ENCODE measurements at places on chromosomes 2 and 18.

DNA sequence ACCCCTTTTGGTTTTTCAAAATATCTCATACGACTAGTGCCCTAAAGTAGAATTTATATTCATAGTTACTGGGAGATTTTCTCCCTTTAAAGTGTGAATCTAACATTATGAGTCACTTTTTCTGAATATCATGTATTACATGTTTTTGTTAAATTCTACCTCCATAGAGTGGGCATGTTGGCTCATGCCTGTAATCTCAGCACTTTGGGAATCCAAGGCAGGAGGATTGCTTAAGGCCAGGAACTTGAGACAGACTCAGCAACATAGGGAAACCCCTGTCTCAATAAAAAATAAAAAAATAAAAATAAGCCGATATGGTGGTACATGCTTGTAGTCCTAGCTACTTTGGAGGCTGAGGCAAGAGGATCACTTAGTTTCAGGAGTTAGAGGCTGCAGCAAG, 45.3 kb upstream of the UNC80 start:
- no peak for DNase-seq

DNA sequence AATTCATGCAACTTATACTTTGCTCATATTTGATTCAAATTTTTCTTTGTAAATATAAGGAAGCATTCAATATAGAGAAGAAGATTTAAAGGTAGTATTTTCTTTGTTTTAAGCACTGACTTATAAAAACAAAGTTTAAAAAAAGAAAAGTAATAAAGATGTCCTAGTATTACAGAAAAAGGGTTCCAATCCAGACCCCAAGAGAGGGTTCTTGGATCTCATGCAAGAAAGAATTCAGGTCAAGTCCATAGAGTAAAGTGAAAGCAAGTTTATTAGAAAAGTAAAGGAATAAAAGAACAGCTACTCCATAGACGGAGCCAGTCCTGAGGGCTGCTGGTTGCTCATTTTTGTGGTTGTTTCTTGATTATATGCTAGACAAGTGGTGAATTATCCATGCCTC, 267.9 kb downstream of the CTNNA2 start:
- no peak for DNase-seq

DNA sequence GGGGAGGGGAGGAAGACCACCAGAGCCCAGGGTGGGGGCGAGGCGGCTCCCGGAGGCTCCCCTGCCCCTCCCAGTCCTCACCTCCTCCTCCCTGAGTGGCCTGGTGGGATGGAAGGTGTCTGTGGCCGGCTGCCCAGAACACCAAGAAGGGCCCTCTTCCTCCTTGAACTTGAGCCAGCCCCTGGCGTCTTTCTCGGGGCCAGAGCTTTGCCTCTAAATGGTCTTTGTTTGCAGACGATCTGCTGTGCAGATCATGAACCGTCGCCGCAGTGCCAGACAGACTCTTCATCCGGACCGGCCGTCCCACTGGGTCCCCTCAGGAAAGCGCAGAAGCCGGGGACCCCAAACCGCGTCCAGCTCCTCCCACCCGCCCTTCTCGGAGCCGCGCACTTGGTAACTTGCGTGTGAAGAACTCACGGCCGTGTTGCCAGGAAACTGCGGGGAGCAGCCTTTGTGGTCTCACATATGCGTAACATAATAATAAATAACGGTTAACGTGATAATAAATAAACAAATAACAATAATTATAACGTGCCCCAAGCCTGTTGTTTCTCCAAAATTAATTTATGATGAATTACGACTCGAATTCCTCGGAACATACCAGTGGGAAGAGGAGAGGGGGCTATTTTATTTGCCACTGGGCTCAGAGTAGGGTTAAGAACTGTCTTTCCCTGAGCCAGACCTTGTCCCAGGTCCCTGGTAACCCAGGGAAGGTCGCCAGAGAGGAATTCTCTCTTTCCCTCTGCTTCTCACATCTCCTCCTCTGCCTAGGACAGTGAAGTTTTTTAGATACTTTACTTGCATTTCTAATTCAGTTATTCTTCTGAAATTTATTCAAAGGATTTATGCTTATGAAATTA, 41.0 kb downstream of the PTGR3 start:
- DNase-seq = no peak

- DNase-seq = no peak
These were observed 29.6 kb downstream of the CSRNP3 start for GRCh38 chr2:165499131-165499530.

DNA sequence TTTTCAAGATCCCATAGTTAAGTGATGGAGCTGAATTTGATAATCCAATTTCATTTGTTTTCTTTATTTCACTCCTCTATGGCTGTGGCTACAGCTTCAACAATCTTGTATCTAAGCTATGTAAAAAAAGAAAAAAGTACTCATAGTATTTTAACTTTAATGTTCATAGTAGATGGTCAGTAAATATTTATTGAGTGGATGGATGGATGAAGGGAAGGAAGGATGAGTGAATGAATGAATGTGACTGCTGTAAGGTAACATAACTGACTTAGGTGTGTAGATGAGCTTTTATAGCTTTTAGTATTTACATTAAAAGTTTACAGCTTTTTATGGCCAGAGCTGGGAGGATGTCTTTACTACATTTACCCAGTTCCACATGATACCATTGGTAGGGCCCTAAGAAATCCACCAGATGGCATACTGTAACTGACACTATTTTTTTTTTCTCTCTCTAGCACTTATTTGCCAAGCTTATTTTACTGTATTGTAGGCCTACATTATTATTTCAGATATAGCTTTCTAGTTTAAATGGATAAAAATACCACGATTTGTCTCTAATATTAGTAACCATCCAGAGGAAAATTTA, 13.4 kb upstream of the HRH4 start:
- DNase-seq = no peak

- no peak for DNase-seq
These were observed 15.8 kb upstream of the PIEZO2 start for GRCh38 chr18:11165138-11165537.

- no peak for DNase-seq
These were observed 19.1 kb downstream of the MXD1 start for GRCh38 chr2:69933839-69934613.

GRCh38 chr2:235566415-235566814, 72.6 kb downstream of the AGAP1 start:
- no peak for DNase-seq

- DNase-seq = no peak
These were observed 54.6 kb downstream of the ITGB6 start for GRCh38 chr2:160145471-160145870.

- DNase-seq = no peak
These were observed 471.1 kb upstream of the MEX3C start for GRCh38 chr18:51668607-51669006.

GRCh38 chr2:207683438-207683837, 28.0 kb upstream of the CCNYL1 start:
- DNase-seq = no peak

GRCh38 chr2:129101186-129101585, 782.5 kb upstream of the HS6ST1 start:
- DNase-seq = no peak

- no peak for DNase-seq
These were observed 19.4 kb downstream of the THAP4 start for GRCh38 chr2:241617431-241618154.

DNA sequence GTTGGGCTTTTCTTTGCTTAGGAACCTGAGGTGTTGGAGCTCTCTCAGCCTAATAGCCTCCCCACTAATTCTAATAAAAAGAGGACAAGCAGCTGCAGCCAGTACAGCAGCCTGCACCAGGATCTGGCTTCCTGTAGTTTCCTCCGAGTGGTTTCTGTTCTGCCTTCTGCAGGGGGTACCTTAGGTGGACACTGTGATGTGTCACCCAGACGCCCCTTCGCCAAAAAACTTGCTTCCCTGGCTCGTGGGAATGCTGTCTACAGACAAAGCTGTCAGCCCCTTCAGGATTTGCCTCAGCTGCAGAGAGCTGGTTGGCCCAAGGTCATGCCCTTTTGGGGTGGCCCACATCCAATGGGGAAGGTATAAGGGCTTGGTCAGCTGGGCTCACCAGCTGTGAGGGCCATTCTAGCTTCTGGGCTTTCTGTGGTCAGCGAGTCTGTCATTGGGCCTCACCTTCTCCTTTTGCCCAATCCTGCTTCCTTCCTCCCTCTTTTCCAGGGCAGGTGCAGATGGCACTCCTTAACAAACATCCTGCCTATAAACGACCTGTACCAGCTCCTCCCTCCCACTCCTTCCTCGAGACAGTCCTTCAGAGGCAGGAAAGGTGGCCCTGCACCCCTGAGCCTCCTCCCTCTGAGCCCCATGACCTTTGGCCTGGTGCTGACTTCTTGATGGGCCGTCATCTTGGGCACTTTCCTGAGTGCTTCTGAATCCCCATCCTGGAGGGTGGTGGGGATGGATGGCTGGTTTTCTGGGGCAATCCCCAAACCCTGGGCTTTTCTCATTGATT, 44.0 kb upstream of the ROCK2 start:
- DNase-seq = no peak

DNA sequence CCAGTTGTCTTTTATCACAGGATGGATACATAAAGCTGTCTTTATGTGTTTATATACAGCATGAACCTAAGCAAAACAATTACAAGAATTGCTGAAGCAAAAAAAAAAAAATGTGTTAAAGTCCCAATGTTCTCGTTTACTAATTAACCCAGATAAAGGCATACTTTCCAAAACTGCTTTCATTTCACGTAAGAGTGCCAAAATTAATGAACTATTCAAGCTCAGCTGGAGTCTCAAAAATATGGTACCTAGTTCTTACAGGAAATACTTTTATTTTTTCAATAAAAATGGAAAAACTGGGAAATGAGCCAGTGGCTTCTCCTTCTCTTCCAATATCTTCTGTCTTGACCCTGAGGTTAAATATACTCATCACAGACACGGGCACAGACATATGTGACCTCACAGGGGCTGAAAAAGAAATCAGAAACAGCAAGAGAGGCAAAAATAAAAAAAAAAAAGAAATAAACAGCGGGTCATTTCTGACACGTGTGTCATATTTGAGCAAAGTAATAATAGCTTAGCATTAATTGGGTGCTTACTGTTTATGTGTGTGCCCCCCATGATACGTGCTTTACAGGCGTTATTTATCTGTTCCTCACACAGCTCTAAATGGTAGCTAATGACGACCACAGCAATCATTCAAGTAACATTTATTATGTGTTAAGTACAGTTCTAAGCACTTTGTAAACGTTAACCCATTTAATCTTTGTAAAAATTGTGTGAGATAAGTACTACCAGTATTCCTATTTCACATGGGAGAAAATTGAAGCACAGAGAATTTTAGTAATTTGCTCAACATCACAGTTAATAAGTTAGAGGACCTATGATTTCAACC, 158.0 kb upstream of the MMADHC start:
- no peak for DNase-seq

GRCh38 chr2:221896505-221897151, 324.5 kb upstream of the EPHA4 start:
- no peak for DNase-seq

- DNase-seq = no peak
These were observed 237.6 kb downstream of the PRKCE start for GRCh38 chr2:45889053-45889452.

DNA sequence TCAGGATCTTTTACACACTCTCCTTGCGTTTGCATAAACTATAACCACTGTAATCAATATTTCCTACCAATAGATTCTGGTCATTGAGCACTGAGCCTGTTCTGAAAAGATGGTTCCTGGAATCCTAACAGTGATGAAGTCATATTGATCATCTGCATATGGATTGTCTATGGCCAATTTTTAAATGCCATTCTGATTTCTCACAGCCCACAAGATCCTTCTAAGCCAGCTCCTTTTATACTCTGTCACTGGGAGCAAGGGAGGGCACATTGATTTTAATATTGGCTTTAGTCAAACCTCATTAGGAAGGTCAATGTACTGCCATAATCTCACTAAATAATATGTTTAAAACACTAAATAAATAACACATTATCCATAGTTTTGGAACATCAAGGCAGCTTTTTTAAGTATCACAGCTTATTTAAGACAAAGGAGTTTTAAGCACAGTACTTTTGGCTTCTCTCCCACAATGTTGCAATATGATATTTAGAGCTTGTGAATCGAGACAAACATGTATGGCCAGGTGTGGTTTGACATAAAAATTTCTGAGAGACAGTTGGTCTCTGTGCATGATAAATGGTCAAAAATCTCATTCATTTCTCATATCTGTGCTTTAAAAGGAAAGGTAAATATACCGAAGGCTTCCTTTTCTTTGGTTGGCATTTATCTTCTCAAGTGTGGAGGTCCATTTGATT, 267.3 kb downstream of the MTX2 start:
- no peak for DNase-seq

- DNase-seq = no peak
These were observed 303.5 kb upstream of the FIGN start for GRCh38 chr2:164039270-164039669.

DNA sequence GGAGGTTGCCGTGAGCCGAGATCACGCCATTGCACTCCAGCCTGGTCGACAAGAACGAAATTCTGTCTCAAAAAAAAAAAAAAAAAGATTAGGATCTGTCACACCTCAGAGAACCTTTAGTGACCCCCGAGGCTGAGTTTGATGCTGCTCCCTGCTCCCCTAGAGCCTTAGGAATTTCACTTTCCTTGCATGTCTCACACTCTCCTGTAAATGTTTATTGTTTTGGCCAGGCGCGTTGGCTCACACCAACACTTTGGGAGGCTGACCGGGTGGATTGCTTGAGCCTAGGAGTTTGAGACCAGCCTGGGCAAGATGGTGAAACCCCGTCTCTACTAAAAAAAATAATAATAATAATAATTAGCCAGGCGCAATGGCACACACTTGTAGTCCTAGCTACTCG, 31.5 kb downstream of the SRSF7 start:
- no peak for DNase-seq

- DNase-seq = no peak
These were observed 114.3 kb downstream of the GALNT1 start for GRCh38 chr18:35695803-35696202.

DNA sequence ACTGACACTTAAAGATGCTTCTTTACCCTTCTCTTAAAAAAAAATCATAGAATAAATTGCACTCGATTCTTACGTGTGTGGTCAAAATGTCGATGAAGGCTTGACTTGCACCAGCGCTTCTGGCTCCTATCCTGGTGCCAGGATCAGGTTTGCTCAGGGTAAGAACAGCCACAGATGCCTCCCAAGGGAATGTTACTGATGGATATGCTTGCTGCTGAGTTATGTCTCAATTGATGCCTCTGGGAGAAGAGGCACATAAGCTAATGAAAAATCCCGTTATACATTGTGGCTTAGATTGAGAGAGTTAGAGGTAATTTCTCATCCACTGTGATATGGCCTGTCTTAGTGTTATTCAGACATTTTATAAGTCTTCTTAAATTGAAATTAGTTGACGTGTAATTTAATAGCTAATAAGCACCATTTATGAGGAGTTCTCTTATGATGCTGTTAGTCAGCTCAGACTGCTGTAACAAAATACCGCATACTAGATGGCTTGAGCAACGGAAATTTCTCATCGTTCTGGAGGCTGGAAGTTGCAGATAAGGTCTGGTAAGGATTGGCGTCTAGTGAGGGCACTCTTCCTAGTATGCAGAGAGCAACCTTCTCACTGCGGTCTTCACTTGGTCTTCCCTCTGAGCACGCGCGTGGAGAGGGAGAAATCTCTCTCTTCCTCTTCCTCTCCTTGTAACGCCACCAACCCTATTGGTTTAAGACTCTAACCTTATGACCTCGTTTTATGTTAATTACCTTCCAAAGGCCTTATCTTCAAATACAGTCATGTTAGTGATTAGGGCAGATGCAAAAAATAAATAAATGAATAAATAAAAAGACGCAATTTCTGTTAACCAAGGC, 116.6 kb upstream of the NOSTRIN start:
- no peak for DNase-seq
